ENCODE measurements at places on chromosomes 5 and 9.

- DNase-seq, result no peak
Measured at GRCh38 chr5:108556441-108557145, 174.7 kb upstream of the FBXL17 start.

GRCh38 chr9:128629136-128629535, 27.5 kb downstream of the DYNC2I2 start:
- no peak for DNase-seq

GRCh38 chr5:68315679-68316271, 100.2 kb downstream of the PIK3R1 start:
- no peak for DNase-seq

GRCh38 chr9:94804316-94804715, 77.8 kb downstream of the AOPEP start:
- DNase-seq, result no peak

DNA sequence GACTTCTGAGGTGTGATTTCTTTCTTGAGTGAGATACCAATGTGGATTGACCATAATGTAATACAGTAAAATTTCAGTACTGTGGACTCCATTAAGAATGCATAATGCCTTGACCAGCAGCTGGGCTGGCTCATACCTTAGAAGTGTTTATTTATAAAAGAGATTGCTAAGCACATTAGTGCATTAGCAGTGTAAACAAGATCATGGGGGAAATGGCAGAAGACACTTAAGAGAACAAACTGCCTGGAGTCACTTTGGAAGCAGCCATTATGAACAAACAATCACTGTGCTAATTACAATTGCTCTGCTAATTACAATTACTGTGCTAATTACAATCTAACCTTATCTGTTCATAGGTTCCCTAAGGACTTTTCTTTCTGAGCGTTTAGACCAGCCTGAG, 104.2 kb downstream of the TRIM32 start:
- DNase-seq, result no peak

DNA sequence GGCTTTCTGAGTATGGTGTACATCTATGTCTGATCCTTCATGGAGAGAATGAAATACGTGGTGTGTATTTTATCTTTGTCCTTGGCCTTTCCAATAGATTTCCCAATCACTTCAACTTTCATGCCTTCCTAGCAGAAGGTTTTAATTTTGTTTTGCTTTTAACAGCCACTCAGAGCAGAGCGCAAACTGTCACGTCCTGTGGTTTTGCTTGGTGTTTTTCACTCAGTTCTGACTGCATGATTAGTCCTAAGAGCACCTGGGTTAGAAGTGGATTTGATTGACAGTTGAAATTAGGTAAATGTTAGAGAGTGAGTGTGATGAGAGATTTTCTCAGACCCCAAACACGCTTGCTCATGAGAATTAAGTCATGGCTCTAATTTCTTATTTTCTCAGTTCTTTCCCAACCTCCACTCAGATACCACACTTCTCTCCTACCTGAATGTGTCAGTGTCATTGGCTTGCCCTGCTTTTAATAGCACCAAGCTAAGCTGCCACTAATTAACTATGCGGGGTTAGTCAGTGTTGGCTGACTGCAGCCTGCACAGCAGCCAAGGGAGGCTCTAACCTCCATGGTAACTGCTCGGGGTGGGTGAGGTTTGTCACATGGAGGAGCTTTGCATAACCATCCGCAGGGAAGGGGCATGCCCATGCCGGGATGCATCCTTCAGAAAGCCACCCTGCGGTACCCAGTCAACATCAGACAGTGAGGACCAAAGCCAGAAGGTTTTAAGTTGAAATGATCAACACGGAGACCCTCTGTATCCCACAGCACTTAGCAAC, 173.4 kb downstream of the NR3C1 start:
- DNase-seq, result peak; percentile 66

DNA sequence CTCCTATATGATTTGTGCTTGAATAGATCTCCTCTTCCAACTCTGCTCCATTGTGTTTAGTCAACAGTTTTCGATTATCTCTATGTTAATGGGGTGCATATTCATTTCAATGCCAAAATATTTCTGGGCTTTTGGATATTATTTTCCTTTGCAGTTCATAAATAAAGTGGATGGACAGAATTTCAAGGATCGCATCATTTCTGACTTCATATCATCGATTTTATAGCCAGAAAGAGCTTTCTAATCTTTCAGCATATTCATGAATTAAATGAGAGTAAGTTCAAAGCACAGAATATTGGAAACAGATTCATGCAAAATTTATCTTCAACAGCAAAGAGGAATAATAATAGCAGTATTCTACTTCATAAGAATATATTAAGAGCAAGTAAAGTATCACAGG, 60.0 kb upstream of the MINAR2 start:
- DNase-seq, result no peak

GRCh38 chr5:154278908-154279307, 88.4 kb downstream of the GALNT10 start:
- DNase-seq, result no peak

GRCh38 chr5:106833517-106833916, 837.2 kb downstream of the EFNA5 start:
- no peak for DNase-seq

Measured in Ammon's horn (tissue), 1 donor.